ENCODE measurements at places on chromosomes 3 and 15. TPM values are rescaled to one million over a fixed set of nuclear protein-coding genes. Genes with fewer than 3 reads are reported as not detected.

Gene GNAT1
- polyA plus RNA-seq, result not detected

DNA sequence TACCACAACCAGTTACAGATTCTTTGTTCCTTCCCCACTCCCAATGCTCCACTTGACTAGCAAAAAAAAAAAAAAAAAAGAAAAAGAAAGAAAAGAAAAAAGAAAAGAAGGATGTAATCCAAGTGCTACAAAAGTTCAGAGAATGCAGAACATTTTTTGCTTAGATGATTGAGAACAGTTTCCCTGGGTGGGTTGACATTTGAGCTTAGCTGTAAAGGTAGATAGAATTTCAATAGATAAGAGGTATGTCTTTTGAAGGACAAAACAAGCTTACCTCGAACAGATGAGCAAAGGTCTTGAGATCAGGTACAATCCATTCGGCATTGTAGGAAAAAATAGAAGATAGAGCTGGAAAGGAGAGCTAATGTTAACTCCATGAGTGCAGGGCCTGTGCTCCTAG, 344.6 kb upstream of the NECTIN3 start:
- H3K27me3 ChIP-seq, result no peaks in the 10 kb centered on the region
- peak overlapping the region; percentile 40 for H3K27ac ChIP-seq
- H3K4me3 ChIP-seq, result no peak overlapping the region
- H3K4me1 ChIP-seq, result peaks cover 13% of the 10 kb centered on the region

DNA sequence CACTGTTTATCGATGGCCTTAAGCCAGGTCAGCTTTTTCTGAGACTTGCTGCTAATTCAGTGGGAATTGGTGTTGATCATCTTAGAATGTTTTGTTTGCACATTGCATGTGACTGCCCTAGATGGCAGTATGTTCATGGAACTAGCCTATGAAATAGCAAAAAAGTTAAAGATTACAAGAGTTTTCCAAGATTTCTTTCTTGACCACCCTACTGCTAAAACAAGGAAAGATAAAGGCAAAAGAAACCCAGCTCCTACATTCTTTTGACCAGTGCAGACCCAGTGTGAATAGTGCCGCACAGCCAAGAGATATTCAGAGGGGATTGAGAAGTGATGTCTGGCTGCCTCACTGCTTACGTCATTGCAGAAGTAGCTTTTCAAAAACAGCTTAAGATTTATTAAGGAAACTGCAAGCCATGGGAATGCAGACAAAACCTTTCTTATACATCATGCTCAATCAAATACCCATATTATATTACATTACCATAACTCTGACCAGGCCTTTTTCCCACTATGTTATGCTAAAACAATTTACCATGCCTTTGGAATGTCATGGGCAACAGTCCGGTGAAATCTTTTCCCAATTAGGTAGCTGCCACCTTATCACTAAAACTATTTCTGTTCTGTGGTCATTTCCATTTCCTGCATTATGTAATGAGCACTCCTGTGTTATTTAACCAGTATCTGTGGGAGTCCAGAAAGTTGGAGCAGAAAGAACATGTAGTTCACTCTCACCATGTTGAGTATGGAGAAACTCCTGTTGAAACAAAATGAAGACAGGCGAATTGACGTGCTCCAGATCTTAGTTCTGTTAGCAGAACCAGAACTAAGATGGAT, 6.0 kb downstream of the PHLDB2 start:
- no peaks in the 10 kb centered on the region for H3K27me3 ChIP-seq
- no peaks in the 10 kb centered on the region for H3K36me3 ChIP-seq
- no peak overlapping the region for H3K27ac ChIP-seq
- no peak overlapping the region for H3K4me3 ChIP-seq
- no peak for DNase-seq

DNA sequence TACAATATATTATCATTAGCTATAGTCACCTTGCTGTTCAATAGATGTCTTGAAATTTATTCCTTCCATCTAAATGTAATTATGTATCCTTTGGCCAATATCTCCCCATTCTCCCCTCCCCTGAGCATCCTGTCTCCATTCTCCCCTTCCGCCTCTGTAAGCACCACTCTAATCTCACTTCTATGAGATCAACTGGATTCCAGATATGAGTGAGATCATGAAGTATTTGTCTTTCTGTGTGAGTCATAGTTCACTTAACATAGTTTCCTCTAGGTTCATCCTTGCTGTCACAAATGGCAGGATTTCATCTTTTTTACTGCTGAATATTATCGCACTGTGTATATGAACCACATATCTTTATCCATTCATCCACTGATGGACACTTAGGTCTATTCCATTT, 148.8 kb upstream of the NDN start:
- no peaks in the 10 kb centered on the region for H3K27me3 ChIP-seq
- no peaks in the 10 kb centered on the region for H3K4me1 ChIP-seq
- H3K27ac ChIP-seq, result no peak overlapping the region
- H3K36me3 ChIP-seq, result no peaks in the 10 kb centered on the region
- DNase-seq, result no peak

DNA sequence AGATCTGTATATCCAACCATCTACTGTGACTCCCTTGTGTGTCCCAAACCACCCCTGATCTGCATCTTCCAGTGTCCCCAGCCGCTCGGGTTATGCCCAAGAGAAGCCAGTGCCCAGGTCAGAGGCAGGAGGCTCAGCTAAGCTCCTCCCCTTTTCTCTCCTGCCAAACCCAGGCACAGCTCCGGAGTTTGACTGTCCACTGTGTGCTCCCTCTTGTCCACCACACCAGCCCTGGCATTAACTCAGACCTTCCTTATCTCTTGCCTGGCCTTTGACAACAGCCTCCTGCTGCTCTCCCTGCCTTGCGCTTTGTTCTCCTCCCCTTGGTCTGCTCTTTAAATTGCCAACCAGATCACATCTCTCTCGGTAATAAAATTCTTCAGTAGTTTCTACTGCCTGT, 39.3 kb downstream of the DGKG start:
- DNase-seq, result no peak
- no peak overlapping the region for H3K27ac ChIP-seq
- H3K4me3 ChIP-seq, result no peak overlapping the region
- no peaks in the 10 kb centered on the region for H3K4me1 ChIP-seq
- no peaks in the 10 kb centered on the region for H3K36me3 ChIP-seq
- peaks cover 4% of the 10 kb centered on the region for H3K27me3 ChIP-seq

Gene PLCB2
- 11.7 TPM for polyA plus RNA-seq

DNA sequence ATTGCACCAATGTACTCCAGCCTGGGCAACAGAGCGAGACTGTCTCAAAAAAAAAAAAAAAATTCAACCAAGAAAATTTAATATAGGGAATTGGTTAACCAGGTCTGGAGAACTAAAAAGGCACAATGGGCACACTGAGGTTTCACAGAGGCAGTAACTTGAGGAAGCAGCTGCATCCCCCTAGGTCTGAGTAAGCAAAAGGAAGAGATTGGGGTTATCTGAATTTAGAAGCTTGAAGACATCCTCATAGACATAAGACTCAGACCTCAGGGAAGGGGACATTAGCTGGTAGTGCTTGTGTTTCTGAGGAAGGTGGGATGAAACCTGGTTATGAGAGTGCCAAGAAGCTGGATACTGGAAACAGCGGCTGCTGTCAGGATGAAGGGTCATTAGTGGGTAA, 50.1 kb upstream of the LEKR1 start:
- H3K4me3 ChIP-seq, result no peak overlapping the region
- no peaks in the 10 kb centered on the region for H3K27me3 ChIP-seq
- no peak overlapping the region for H3K27ac ChIP-seq
- no peaks in the 10 kb centered on the region for H3K36me3 ChIP-seq

DNA sequence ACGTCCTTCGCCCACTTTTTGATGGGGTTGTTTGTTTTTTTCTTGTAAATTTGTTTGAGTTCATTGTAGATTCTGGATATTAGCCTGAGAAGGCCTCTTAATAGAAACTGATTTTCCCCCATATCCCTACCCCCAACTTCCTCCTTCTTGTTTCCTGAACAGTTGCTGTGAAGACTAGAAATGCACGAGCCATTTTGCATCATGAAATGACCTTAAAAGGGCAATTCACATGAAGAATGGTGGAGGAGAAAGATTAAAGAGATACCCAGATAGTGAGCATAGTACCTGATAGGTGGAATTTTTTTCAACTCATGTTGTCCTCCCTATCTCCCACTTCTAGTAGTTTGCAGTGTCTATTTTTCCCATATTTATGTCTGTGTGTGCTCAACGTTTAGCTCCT, 55.2 kb upstream of the KCNH8 start:
- H3K4me3 ChIP-seq, result no peak overlapping the region
- H3K36me3 ChIP-seq, result no peaks in the 10 kb centered on the region
- no peaks in the 10 kb centered on the region for H3K4me1 ChIP-seq
- no peak for DNase-seq
- no peak overlapping the region for H3K27ac ChIP-seq
- H3K27me3 ChIP-seq, result no peaks in the 10 kb centered on the region

DNA sequence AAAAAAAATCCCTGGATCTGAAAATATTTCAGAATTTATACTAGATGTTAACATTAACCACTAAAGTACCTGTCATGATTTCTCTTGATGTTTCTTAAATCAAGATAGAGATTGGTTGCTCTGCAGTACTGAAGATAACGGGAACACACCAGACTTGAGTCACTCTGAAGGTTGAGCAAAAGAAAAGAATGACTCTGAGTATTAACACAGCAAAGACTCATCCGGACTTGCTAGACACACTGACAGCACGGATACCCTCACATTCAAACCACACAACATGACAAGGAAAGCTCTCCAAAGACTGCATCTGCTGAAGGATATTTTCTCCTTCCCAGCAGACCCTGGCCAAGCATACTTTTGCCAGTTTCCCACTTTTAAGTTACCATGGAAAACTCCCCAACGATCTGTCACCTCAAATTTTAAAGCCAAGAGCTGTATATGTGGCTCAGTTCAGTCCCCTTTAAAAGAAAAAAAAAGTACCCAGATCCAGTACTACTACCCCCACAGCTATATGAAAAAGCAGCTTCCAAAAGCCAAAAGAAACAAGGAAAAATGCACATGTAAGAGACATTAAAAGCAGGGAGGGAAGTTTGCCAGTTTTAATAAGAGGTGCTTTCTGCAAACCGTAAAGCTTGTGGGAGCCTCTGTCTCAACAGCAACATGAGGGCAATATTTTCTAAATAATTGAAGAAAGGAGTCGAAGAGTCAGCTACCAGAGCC, 8.3 kb downstream of the EOGT start:
- H3K4me1 ChIP-seq, result no peaks in the 10 kb centered on the region
- peaks cover 10% of the 10 kb centered on the region for H3K36me3 ChIP-seq
- H3K27ac ChIP-seq, result no peak overlapping the region

DNA sequence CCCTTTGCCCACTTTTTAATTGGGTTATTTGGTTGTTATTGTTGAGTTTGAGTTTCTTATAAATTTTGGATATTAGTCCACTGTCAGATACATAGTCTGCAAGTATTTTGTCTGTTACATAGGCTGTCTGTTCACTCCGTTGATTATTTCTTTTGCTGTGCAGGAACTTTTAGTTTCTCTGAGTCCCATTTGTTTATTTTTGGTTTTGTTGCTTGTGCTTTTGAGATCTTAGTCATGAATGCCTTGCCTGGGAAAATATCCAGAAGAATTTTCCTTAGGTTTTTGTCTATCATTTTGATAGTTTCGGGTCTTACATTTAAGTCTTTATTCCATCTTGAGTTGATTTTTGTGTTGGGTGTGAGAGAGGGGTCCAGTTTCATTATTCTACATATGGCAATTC, 254.5 kb downstream of the NLGN1 start:
- no peak overlapping the region for H3K4me3 ChIP-seq
- H3K27ac ChIP-seq, result no peak overlapping the region
- no peaks in the 10 kb centered on the region for H3K27me3 ChIP-seq
- H3K36me3 ChIP-seq, result no peaks in the 10 kb centered on the region
- DNase-seq, result no peak
- no peaks in the 10 kb centered on the region for H3K4me1 ChIP-seq

- no peak overlapping the region for H3K27ac ChIP-seq
- DNase-seq, result no peak
- H3K27me3 ChIP-seq, result no peaks in the 10 kb centered on the region
- no peaks in the 10 kb centered on the region for H3K4me1 ChIP-seq
- H3K4me3 ChIP-seq, result no peak overlapping the region
These were observed 55.1 kb downstream of the LARS2 start for GRCh38 chr3:45443459-45443858.

Gene ROBO2
- polyA plus RNA-seq, result 9.6 TPM

DNA sequence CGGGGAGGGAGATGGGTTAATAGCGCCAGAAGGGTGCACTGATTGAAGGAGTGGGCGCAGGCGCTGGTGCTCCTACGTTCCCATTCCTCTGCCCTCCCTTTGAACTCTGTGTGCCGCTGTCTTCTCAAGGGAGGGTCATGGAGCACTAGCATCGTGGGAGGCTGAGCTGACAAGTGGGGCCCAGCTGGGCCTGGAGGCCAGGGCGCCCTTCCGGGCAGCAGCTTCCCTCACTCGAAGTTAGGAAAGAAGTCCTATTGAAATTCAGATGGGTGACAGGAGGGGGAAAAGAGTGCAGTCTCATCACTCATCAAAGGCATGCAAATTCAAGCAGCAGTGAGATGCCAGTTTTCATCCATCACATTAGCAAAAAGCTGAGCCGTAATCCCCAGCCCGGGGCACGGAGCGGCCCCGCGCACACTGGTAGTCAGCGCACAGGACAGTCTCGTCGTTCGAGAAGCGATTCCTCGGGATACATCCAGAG, 128.2 kb downstream of the LRRK1 start:
- H3K4me1 ChIP-seq, result no peaks in the 10 kb centered on the region
- H3K4me3 ChIP-seq, result no peak overlapping the region
- H3K36me3 ChIP-seq, result peaks cover 4% of the 10 kb centered on the region

Gene SPSB4
- polyA plus RNA-seq, result 2.2 TPM

Gene CTSH
- 340 TPM for polyA plus RNA-seq

DNA sequence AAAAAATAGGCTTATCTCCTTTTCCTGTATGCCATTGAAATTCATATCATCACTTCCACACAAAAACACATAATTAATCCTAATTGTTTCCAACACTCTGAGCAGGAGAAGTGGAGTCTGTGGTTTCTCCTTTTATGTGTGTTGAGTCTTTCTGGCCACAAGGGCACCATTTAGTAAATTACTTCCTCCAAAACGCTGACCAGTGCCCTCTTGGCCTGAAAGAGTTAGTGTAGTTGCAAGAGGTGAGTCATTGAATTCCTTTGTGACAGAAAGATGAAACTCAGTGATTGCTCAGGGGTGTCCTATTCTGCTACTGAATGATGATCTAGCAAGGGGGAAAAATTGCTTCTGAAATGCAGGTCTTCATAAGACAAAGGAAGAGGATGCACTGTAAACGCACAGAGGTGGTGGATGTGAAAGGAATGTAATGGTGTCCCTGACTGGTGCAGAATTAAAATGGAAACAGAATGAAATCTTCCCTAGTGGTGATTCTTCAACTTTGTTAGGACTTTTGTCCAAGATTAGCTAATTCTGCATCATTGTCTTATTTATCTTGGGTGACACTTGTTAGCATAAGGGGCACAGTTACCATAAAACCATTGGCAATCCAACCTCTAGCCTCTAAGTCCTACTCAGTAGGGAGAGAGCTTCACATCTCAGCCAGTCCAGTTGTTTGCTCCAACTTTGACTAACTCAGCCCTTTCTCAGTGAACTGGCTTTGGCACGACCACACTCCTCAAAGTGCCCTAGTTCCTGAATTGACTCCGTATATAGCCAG, 208.4 kb upstream of the NANOGP8 start:
- peak; percentile 15 for DNase-seq
- no peaks in the 10 kb centered on the region for H3K36me3 ChIP-seq
- H3K4me1 ChIP-seq, result no peaks in the 10 kb centered on the region
- H3K4me3 ChIP-seq, result no peak overlapping the region

- no peaks in the 10 kb centered on the region for H3K27me3 ChIP-seq
- H3K36me3 ChIP-seq, result peaks cover 4% of the 10 kb centered on the region
- H3K4me1 ChIP-seq, result peaks cover 18% of the 10 kb centered on the region
These were observed 64.8 kb downstream of the TRIM71 start for GRCh38 chr3:32882603-32883025.

GRCh38 chr15:60462027-60462426, 16.9 kb downstream of the ICE2 start:
- no peak overlapping the region for H3K4me3 ChIP-seq
- H3K36me3 ChIP-seq, result peaks cover 39% of the 10 kb centered on the region
- no peak overlapping the region for H3K27ac ChIP-seq
- DNase-seq, result no peak

Gene CD47
- polyA plus RNA-seq, result 86.7 TPM

All from large intestine (tissue), 12 donors.